Stimulated activated CD8-positive, alpha-beta memory T cell treated with anti-CD3 and anti-CD28 coated beads, Interleukin-2, amount 100 ng/mL, for 1 hour (primary cell): ENCODE measurements at places on chromosomes 5 and 9.

GRCh38 chr5:135095871-135096270 lies 61.8 kb upstream of the PITX1 start:
- DNase-seq: no peak

- no peak for DNase-seq
These were observed 105.3 kb downstream of the GCNT1 start for GRCh38 chr9:76564297-76564696.

DNA sequence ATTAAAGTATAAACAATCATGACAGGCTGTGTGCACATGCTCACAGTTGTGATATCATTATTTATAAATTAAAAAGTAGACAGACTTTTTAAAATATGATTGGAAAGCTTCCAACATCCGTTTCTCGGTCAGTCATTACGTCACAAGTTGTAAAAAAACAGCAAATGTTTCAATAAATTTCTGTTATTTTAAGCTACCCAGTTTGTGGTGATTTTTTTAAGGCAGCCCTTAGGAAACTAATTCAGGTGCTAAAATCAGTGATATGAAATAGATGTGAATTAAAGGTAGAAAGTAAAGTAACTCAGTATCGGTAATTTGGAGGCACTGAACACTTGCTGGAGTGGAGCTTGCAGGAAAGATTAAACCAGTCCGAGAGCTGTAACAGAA lies 1.2 kb downstream of the CCNH start:
- DNase-seq: no peak

GRCh38 chr5:170751631-170752030 lies 31.9 kb upstream of the GABRP start:
- no peak for DNase-seq

GRCh38 chr5:137414112-137414755 lies 84.9 kb downstream of the SPOCK1 start:
- no peak for DNase-seq

DNA sequence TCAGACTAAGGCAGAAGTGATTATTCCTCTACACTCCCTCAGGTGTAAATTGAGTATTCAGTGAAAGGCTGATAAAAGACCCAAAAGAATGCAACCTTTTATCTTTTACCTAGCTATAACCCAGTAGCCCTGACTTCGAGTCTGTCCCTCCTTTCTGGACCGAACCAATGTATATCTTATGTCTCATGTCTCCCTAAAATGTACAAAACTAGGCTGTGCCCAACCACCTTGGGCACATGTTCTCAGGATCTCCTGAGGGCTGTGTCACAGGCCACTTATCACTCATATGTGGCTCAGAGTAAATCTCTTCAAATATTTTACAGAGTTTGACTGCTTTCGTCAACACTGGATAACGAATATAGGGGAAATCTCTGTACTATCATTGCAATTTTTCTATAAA lies 12.7 kb downstream of the FBXL17 start:
- DNase-seq: no peak

- DNase-seq: no peak
These were observed 453 bp downstream of the PTRH1 start for GRCh38 chr9:127714951-127715469.

DNA sequence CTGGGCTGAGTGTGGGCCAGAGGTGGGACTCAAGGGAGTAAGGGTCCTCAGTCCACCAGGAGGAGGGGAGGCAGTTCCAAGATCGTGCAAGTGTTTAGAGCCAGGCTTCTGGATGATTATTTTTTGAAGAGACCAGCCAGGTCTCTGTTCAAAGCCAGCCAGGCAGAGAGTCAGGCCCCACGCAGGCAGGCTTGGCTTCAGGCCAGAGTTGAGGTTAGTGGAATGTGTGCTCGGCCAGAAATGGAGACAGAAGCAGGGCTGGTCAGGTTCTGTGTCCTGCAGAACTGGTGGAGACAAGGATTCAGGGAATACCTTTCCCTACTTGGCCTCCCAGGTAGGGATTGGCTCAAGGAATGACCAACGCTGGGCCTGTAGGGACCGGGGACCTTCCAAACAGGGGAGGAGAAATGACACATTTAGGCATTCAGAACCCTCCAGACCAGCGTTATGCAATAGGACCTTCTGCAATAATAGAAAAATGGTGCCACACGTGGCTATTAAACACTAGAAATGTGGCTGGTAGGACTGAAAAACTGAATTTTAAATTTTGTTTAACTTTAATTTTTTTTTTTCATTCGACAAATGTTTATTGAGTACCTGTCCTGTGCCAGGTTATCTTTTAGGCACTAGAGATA lies 106.2 kb downstream of the CMYA5 start:
- no peak for DNase-seq

DNA sequence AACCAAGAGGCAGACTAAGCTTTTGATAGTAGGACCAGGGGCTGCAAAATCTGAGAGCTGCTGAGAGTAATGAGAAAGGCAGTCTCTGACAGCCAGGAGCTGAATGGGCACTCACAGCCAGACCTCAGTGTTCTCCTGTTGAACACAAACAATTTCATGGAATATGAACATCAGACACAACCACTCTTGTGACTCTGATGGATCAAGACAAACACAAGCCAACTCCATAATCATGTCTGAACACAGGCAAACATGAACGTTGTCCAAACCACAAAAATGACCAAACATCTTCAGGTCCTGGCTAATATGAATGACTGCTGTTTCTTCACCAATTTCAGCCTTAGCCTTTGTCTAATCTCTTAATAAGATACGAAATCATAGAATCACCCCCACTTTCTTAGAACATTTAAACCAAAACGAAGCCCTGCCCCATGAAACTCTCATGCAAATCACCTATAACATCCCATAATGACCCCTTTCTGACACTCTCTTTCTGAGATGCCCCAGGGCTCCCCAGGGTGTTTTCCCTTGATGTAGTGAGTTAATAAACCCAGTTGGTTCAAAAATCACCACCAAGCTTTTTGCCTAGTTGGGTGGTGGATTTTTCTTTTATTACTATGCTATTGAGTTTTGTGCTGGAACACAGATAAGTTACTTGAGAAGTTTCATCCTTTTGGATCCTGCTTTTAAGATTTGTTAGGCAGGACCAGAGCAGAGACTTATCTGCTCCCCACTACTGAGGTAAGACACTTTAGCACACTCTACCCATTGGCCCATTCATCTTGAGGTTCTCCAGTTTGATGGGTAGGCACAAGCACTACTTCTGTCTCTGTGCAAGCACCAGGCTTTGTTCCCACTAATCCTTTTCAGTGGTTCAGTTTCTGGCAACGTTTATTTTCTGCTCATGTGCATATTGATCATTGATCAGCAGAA lies 5.9 kb upstream of the ERAP2 start:
- no peak for DNase-seq

GRCh38 chr9:4086119-4087090 lies 213.5 kb downstream of the GLIS3 start:
- DNase-seq: no peak

DNA sequence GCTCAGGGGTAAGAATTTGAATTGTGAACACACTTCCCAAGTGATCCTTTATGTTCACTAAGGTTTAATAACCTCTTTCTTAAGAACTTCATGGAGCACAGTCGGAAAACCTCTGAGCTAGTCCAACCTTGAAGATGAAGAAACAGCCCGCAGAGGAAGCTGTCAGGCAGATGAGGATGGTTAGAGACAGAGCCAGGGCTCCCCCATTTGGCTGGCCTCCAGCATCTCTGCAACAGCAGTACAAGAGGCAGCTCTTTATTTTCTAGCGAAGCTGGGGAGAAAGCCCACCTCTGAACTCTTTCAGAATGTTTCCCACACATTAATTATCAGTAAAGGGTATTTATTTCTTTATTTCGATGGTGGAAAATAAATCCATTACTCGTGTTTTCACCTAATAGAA lies 350.8 kb downstream of the DMRT2 start:
- no peak for DNase-seq

DNA sequence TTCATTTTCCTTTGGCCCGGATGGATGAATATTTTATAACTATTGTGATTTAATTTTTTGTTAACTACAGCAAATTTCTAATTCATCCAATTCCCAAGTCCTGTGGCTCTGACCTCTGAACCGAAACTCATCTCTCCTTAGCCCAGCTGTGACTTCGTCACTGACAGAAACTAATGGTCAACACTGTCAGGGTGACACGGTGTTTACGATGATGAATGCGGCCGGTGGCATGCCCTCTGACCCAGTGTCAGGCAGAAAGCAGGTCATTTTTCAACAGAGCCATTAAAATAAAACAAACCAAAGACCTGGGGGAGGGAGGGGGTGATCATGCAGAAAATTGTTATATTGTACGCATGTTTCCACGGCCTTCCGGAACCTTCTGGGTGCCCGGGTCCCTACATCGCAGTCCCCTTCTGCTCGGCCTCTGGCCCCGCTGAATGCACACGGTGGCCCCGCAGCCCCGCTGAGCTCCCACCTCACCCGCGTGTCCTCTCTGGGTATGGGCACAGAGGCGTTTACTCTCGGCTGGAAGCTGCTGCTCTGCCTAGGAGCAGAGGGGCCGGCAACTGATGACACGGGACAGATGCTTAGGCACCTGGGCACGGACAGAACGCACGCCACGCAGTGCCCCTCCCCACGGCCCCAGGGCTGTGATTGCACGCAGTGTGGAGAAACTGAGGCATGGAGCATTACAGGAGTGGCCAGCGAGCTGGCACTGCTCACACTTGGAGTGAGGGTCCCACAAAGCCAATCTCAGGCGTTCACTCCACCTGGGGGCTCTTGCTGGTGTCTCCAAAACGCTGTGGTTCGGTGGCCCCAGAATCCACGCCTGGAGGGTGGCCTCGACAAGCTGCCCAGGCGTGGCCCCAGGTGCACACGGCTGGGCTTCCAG lies 8.1 kb downstream of the CCDC187 start:
- DNase-seq: no peak

- DNase-seq: no peak
These were observed 296.2 kb downstream of the ARHGEF28 start for GRCh38 chr5:73922224-73922623.

GRCh38 chr5:9462109-9462508 lies 83.8 kb downstream of the SEMA5A start:
- no peak for DNase-seq

DNA sequence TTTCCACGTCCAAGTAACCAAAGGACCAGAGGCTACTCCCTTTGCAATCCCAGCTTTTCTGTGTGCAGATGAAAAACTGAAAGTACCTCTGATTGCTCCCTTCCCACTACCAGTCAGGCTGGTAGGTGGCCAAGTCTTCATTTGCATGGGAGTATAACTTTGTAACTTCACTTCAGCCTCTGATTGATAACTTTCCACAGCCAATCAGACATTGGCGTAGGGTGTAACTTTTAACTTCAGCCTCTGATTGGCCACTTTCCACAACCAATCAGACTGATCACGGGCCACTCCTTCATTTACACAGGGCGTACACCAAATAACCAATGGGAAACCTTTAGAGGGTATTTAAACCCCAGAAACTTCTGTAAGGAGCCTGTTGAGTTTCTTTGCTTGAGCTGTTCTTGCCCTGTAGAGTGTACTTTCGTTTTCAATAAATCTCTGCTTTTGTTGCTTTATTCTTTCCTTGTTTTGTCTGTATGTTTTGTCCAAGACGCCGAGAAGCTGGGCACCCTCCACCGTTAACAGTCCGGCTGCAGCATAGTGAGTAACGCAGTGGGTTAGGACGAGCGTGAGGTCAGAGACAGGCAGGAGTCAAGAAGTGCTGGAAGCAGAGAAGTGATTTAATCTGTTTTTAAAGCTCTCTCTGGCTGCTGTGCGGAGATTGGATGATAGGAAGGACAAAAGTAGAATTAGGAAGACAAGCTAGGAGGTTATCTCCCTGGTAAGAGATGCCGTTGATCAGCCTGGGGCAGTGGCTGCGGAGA lies 3.5 kb upstream of the EXOSC2 start:
- no peak for DNase-seq

DNA sequence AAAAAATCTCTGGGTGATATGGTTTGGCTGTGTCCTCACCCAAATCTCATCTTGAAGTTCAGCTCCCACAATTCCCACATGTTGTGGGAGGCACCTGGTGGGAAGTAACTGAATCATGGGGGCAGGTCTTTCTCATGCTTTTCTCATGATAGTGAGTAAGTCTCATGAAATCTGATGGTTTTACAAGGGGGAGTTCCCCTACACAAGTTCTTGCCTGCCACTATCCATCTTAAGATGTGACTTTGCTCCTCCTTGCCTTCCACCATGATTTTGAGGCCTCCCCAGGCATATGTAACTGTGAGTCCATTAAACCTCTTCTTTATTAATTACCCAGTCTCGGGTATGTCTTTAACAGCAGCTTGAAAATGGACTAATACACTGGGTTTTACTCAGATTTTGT lies 513.9 kb downstream of the TLE4 start:
- no peak for DNase-seq

DNA sequence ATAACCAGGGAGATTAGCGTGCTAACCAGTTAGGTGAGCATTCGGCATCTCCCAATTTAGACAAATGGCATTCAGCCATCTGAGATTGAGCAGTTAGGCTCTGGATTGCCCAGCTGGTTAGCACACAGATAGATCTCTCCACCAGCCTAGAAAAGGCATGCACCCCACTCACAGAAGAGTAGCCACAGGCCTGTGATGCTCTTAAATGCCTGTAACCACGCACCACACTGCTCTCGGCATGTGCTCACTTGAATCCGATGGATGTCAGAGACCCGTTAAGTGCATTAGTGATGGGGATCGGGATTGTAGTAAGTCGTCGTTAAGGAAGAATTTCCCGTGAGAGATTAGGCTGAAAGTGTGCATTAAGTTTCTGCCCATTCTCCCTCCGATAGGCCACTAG lies 23.0 kb downstream of the MARCHF6 start:
- no peak for DNase-seq

DNA sequence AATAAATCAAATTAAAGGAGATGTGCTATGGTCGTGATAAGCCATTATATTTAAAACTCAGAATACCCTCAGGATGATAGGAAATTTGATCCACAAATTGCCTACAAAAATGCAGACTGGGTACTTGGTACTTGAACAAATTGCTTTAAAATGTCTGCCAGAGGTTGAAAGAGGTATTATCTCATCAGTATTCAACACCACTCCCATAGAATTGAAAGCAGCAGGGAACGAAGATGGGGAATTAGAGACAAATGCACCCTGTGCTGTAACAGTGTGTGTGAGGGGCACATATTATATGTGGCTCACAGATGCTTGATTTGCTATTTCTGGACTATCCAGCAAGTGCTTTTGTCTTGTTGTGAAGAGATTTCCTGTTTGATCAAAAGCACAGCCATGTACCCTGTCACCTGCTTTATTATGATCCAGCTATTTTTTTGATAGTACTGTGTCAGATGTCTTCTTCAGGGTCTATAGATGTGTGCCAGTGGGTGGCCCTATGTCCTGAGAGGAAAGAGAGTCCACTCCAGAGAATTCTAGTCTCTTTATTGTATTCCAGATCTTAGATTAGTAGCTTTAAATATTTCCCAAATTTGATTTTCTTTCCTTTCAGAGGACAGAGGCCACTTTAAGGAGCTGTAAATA lies 120.1 kb downstream of the XRCC4 start:
- DNase-seq: no peak
